ENCODE measurements at places on chromosomes 2 and 18.

DNA sequence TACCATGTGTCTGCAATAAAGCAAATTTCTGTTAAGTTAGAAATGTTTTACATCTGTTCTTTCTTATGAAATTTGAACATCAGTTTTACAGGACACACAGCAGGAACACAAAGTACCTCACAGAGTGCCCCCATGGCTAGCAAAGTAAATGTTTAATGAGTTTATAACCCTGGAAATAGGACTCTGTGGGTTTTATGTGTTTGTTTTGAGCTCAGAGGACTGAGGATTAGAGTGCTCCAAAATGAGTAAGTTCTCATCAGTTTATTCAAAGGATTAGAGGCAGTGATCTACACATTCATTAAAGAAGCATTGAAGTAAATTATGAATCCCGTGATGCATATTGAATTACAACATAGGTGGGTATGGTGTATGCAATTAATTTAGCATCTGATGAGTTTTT lies 281.8 kb downstream of the GULP1 start:
- no peak for DNase-seq

DNA sequence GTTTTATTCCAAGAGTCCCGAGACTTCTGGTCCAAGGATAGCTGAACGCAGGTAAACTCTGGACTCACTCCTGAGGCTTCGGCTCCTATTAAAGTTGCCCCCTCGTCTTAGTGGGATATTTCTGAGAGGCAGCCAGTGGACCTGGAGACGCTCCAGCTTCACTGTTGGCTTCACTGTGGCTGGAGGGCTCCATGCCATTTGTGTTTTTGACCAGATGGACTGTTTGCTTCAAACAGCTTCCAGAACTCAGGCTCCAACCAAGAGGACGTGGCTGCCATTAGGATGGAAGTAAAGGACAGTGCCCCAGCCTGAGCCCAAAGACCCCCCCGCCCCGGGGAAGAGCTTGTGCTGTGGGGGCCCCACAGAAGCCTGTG lies 94.4 kb upstream of the LDAH start:
- no peak for DNase-seq

- DNase-seq: no peak
Observed at GRCh38 chr2:151534001-151534400, 124.3 kb downstream of the RIF1 start.

- DNase-seq: peak; percentile 75
Observed at GRCh38 chr2:139033300-139033699, 253.1 kb upstream of the NXPH2 start.

DNA sequence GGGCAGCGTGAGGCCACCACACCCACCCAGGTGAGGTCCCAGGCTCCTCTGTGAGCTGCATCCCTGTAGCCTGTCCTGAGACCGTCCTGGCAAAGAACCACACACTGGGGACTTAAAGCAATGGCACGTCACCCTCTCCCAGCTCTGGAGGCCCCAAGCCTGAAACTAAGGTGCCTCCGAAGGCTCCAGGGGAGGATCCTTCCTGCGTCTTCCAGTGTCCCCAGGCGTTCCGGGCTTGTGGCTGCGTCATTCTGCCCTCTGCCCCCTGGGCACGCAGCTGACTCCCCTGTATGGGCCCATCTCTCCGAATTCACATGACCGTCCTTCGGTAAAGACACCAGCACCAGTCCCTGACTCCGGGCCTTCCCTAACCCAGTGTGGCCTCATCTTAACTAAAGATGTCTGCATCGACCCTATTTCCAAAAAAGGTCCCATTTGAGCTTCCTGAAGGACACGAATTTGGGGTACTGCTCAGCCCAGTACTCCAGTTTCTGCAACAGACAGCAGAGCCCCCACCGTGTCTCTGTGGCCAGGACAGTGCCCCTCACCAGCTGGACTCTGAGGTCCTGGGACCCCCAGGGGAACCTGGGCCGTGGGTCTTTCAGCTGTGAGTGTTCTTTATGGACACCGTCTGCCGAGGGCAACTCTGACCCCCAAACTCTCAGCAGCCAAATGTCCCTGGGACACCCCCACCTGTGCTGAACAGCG lies 75.2 kb upstream of the CTDP1 start:
- no peak for DNase-seq

All from HS-27A (cell line).